ENCODE measurements at places on chromosomes 5 and 9.

DNA sequence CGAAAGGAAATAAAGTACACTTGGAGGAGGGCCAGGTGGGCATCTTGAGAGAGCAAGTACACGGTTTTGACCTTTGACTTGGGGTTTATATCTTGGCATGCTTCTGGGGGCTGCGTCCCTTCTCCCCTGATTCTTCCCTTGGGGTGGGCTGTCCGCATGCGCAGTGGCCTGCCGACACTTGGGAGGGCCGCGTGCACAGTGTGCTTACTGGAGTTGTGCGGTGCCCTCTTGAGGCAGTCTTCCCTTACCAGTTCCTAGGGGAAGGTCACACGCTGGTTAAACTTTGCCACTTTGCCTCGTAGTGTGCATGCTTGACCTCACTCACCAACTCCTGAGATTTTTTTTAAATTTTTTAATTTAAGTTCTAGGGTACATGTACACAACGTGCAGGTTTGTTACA lies 4.3 kb upstream of the CLPTM1L start:
- no peak for DNase-seq

GRCh38 chr5:177109810-177110209 lies 23.1 kb downstream of the FGFR4 start:
- DNase-seq, result no peak

DNA sequence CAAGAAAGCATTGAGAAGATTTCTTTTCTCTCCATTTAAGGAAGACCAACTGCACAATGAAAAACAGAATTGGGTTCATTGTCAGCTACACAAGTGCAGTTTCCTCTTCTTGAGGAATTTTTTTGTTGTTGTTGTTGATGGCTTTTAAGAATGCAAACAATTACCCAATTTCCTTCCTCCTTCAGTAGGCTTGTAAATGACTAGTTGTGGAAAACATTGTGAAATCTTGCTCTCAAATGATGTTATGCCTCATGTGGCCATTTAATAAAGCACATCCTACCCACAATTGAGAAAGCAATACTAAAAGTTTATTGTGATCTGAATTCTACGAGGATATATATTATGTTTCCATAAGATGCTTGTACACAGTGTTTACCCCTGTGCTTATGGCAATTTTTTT lies 171.6 kb downstream of the FAM174A start:
- no peak for DNase-seq

DNA sequence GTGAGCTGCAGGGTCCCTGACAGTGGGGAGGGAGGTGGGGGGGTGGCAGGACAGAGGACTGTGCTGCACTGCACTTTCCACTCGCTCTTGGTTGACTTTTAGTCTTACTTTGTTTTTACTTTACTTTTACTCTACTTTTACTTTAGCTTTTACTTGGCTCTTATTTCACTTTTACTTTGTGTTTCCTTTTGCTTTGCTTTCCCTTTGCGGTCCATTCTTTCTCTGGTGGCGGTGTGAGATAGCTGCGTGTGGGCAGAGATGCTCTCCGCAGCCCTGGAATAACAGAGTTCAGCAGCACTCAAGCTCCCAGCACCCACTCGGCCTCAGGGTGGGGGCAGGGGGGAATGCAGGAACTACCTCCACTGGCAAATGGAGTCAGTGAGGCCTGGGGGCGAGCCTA lies 4.7 kb downstream of the AK8 start:
- DNase-seq, result no peak
